Coronary artery (tissue), 2 donors: ENCODE measurements at places on chromosomes 3 and 15.

- no peak for DNase-seq
These were observed 379.0 kb upstream of the TPRG1 start for GRCh38 chr3:188792793-188793192.

DNA sequence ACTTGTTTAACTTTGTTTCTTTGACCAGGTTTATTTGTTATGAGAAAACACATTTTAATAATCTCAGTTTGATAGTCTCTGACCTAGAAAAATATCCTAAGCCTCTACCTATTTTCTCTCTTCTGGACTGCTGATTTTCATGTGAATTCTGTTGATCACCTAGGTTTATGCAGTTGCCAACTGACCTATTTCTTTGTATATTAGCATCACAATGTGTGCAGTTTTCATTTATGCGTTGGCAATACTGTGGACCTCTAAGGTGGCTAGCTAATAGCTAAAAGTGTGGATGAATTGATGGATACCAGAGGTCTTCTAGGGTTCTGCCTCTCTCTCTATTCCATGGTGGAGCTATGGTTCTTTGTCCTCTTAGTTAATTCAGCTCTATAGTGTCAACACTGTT lies 72.1 kb downstream of the LRRC49 start:
- no peak for DNase-seq

- DNase-seq: no peak
These were observed 38.8 kb downstream of the TM2D3 start for GRCh38 chr15:101613130-101614000.

DNA sequence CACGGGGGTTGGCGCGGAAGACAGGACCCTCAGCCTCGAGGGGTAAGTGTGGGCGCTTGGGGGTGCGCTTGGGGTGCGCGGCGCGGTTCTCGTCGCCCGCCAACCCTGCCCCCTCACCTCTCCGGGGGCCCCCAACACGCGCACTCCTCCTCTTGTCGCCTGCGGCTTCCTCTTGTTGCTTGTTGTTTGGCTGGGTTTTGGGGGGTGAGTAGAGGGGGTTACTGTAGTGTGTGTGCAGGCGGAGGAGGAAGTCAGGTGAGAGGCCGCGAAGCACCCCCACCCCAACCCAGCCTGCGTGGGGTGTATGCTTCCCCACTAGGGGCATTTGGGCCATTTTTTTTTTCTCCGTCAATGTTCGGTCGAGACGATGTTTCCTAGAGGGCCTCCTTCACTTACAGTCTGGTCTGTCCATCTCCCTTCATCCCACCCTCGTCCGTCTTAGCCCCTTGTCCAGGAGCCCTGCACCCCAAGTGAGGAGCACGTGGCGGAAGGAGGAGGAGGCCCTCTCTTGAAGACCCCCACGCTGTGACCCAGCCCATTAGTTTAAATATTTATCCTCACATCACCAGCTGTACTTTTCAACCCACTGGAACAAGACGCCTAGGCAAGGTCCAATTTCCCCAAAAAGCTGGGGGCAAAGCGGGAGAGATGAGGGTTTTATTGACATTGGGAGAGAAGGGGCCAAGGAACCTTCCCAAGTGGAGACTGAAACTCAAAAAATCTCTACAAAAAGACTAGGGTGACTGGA lies 20.4 kb upstream of the SATB1 start:
- DNase-seq: no peak

DNA sequence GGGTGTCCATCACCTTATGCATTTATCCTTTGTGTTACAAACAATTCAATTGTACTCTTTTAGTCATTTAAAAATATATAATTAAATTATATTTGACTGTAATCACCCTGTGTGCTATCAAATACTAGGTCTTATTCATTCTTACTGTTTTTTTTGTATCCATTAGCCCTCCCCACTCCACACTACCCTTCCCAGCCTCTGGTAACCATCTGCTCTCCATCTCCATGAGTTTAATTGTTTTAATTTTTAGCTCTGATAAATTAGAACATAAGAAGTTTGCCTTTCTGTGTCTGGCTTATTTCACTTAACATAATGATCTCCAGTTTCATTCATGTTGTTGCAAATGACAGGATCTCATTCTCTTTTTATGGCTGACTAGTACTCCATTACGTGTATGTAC lies 16.8 kb downstream of the C3orf20 start:
- DNase-seq: no peak

DNA sequence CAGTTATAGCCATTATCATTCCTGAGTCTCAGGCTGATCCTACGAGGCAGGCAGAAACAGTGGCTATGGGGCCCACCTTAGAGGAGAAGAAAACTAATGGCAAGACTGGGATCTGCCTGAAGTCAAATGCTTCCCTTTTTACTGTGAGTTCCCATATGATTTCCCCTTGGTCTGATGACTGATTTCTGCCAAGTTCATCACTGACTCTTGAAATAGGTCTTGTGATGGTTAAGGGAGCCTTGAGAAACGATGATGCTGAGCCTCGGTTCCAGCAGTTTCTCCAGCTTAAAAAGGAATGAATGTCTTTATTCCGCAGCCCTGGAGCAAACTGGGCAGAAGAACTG lies 29.4 kb upstream of the LDHAL6B start:
- no peak for DNase-seq
